NCI-H774 (cell line): ENCODE measurements at places on chromosomes 6 and 20.

GRCh38 chr6:54084231-54084630 lies 27.0 kb upstream of the MLIP start:
- no peak for DNase-seq

GRCh38 chr20:44914924-44915323 lies 5.1 kb downstream of the PABPC1L start:
- no peak for DNase-seq

DNA sequence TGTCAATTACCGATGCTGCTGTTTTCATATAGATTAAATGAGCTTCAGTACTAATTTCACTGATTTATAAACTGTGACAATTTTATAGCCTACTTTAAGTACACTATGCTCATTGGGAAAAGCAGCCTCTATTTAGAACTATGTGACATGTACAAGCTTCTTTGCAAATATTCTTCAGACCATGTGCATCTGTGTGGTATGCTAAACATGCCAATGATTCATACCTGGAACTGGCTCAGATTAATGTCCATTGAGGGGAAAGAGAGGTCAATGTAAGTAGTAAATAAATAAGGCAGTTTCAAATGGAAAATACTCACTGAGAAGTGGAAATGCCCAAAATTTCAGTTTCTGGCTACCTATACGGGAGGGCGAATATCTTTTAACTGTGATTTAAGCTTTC lies 777.7 kb downstream of the C6orf118 start:
- no peak for DNase-seq

GRCh38 chr20:20457392-20458126 lies 89.7 kb downstream of the INSM1 start:
- peak; percentile 81 for DNase-seq

DNA sequence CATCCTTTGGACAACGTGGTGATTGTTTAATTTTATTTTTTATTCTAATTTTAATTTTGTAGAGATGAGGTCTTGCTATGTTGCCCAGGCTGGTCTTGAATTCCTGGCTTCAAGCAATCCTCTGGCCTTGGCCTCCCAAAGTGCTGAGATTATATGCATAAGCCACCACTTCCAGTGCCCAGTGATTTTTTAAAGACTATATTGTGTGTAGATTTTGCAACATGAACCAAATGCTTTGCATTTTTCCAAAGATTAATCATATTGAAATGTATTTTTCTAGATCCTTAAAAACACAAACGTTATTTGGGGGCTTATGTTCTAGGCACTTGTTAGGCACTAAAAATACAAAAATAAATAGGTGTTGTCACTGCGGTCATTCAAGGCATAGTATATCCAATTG lies 117.6 kb upstream of the CCN2 start:
- no peak for DNase-seq

GRCh38 chr6:3247255-3248146 lies 11.2 kb upstream of the PSMG4 start:
- no peak for DNase-seq

DNA sequence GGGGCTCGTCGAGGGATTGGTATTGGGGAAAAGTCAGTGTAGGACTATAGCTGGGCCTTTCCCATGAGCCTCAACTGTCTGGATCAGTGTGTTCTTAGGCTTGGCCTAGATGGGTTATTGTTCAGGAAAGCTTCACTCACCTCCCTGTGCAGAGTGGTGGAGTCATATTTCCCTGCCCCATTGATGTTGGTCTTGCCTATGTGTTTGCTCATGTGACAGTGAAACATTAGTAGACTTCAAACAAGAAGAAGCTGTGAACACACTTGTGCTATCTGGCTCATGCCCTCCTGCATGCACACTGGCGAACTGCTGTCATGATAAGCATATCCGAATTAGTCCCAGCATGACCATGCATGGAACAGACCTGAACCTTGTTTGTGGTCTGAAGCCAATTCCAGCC lies 171.1 kb downstream of the DHX35 start:
- DNase-seq, result peak; percentile 15

GRCh38 chr20:5088688-5089087 lies 31.1 kb downstream of the PCNA start:
- DNase-seq, result no peak

GRCh38 chr6:44631968-44632367 lies 244.5 kb downstream of the CDC5L start:
- DNase-seq, result no peak

GRCh38 chr6:43077333-43077809 lies 1.3 kb downstream of the PTK7 start:
- no peak for DNase-seq

DNA sequence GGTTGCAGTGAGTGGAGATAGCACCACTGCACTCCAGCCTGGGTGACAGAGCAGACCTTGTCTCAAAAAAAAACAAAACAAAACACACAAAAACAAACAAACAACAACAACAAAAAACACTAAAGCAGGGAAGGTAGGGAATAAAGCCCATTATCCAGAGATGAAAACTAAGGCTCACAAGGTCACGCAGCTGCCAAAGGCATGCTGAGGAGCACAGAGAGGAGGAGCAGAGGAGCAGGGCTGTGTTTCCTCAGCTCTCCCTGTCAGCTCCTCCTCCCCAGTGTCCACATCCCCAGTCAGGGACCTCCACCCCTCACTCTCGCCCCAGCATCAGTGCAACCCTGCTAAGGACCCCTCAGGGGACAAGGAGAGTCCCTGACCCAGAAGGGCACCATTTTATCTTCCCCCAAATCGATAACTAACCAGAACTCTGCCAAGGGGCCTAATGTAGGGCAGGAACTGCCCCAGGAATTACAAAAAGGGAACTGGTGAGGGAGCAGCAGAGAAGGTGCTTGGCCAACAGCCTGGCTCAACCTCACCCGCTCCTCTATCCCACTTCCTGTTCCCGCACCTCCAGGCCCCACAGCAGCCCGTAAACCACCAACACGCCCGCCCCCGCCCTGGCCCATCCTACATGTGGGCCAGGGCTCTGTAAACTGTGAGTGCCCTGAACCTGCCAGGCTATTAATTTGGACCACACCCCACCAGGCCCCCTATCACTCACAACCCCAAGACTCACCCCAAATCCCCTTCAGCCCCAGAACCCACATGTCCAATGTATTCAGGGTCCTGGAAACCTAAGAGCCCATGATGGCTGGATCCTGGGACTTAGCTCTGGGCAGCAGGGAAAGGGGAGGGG lies 9.0 kb downstream of the TEAD3 start:
- no peak for DNase-seq

DNA sequence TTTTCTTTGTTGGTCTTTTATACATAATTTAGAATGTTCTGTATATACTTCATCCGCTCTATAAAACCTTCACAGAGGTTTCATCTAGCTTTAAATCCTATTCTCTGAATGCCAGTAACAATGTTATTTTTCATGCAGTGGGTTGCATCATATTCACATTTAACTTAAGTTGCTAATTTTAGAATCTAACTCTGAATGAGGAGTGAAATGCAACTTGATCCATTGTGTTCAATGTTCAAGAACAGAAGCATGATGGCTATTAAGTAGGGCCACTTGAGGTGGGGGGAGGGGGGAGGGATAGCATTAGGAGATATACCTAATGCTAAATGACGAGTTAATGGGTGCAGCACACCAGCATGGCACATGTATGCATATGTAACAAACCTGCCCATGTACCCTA lies 224.5 kb downstream of the NKAIN2 start:
- DNase-seq, result no peak

- DNase-seq, result no peak
These were observed 455.0 kb downstream of the RFPL4B start for GRCh38 chr6:112802144-112802543.

GRCh38 chr6:159298840-159299239 lies 129.6 kb downstream of the FNDC1 start:
- no peak for DNase-seq

DNA sequence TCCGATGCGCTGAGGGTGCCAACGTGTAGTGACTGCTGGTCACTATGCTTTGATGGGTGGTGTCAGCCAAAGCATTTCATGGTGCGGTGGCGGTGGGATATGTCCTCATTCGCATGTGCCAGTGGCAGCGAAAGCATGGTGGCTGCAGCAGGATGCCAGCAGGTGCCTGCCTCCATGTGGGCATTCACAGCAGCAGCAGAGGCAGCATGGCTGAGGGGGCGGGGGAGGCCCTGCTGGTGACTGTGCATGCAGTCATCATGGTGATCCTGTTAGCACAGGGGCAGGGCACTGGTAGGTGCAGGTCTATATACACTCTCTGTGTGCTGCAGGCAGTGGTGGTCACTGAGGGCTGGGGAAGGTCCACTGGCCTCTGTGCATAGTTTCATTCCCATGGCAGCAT lies 22.0 kb downstream of the FIG4 start:
- DNase-seq, result no peak

DNA sequence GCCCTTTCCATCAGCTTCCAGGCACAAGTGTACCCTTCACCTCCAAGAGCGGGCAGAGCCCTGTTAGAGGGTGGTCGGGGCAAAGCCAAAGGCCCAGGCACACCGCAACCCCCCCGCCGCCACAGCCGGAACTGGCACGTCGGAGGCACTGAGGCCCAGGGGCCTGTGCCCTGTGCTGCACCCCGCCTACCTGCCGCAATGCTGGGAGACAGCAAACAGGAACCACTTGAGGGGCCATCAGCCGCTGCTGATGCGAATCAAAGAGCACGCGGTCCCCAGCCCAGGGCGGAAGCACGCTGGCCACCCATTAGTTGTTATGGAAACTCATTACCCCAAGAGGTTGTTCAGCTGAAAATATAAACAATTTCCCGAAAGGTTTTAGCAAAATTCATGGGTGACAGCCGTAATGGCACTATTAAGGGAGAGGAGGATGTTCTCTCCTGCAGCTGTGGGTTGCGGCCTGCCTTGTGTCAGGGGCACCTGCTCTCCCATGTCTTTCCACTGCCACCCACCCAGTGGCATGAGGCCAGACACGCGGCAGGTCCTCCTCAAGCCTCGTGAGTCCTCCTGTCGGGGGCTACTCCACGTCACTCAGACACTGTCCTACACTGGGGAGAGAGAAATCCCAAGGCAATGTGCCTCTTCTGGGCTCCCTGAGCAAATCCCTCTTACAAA lies 65.3 kb downstream of the EDN3 start:
- peak; percentile 35 for DNase-seq

DNA sequence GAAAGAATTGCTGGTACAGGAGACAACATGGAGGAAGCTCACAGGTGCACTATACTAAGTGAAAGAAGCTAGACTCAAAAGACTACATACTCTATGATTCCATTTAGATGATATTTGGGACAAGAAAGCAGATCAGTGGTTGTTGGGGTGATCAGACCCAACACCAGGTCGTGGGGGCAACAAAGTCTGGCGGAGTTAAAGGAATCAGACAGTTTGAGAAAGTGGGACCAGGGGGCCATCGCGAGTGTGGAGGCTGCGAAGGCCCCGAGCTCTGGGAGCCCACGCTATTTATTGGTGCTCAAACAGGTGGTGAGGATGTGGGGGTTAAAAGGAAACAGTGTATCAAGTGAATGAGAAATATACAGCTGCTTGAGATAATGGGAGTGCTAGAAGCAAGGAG lies 282.8 kb upstream of the SGK1 start:
- DNase-seq, result no peak

DNA sequence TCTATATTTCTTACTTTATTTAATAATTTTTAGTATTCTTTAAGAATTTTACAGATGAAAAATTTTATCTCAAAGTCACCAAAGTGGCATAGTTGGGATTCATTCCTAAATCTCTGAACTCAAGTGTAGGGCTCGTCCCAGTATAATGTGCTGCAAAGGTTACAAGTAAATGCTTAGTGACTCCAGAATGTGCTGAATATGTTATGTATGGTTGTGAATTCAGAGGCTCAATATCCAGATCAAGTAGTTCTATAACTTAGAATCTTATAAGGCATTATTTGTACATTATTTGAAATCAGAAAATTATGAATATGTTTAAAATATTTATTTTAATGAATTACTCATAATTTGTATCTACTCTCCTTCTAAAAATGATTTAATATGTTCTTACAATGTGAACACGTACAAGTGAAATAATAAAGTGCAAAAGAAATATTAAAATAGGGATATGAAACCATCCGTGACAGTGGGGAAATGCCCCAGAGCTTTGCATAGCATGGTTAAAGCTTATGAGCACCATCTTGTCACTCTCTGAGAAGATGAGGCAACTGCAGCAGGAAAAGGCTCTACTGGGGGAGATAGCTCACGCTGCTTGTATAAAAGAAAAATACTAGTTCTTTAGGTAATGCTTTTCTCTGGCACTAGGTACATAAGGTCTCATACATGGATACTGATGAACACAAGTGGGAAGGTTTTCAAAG lies 259.0 kb downstream of the FOXC1 start:
- no peak for DNase-seq

DNA sequence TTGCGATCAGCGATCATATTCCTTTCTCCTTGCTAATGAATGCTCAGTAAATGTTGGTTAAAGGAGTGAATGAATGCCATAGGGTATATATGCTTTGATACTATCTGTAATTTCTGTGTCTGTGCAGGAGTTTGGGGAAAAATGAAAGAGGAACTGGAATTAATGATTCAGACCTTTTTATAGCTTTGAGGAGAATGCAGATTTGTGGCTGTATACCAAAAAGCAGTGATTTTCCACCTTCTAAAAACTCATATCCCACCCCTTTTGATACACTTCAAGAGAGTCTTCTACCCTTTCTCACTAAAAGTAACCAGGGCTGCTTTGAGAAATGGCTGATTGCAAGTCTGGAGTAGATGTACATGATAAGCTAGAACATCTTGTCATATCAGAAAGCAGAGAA lies 26.6 kb upstream of the SUMO4 start:
- no peak for DNase-seq

DNA sequence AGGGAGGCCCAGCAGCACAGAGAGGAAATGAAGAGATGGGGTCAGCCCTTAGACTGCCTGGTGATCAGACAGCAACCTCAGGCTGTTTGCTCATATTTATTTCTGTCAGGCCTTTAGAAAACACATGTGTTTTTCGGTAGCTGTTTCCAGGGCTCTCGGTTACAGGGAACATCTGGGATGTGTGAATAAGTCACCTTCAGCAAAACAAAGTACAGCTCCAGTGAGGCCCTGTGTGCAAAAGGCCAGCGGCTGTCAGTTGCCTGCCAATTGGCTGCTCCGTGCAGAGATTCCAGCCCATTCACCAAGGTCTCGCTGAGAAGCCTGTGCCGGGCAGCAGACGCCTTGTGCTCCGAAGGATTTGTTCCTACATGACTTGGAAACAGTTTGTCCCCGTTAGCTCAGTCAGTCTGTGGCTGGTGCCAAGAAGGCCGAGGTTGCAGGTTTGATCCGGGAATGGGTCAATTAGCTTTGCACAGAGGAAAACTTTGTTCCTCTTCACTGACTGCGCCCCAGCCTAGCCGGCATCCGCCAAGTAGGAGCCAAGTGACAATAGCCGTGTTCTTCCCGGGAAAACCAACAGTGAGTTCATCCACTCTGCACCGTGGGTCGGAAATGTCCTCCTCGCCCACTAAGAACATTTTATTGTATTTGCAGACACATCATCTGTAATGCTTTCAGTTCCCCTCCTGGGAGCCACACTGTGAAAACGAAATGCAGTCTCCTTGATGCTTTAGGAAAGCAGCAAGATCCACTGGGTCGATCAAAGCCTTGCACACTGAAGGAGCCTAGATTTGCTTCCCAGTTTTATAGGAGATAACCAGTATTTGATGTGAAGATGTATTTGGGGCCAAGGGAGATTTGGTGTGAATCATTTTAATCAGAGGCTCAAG lies 315.4 kb upstream of the CDYL start:
- no peak for DNase-seq

- no peak for DNase-seq
These were observed 781.0 kb downstream of the EYS start for GRCh38 chr6:64926051-64926450.
